ENCODE measurements at places on chromosomes 16 and 17.

DNA sequence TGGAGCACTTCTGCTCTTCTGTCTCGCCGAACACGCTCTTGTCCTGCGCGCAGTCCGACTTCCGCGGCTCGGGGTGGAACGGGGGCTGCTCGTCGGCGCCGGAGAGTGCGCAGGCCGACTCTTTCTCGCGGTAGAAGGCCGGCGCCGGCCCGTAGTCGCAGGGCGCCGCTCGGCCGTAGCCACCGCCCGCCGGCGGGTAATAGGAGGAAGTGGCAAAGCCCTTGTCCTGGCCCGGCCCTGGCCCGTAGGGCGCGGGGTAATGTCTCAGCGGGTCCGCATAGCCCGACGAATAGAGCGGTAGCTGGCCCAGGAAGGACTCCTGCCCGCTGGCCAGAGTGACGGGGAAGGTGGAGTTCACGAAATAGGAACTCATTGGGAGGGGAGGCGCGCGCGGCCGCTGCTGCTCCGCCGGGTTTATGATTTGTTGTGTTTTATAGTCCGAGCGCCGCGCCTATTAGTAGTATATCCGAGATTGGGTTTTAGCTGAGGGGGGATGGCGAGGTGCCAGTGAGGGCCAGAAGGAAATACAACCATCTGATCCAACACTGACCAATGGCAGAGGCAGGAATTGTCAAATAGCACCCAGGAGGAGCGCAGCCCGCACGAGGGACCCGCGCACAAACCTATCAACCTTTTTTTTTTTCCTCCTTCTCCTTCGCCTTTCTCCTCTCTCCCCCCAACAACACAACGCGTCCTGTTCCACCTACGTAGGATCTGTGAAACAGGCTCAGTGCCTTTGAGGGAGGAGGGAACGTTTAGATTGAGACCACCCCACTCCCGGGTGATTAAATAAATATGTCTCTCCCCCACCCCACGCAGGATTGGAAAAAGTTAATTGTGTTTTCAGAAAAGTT, 4.4 kb upstream of the HOXB5 start:
- no peak for DNase-seq

DNA sequence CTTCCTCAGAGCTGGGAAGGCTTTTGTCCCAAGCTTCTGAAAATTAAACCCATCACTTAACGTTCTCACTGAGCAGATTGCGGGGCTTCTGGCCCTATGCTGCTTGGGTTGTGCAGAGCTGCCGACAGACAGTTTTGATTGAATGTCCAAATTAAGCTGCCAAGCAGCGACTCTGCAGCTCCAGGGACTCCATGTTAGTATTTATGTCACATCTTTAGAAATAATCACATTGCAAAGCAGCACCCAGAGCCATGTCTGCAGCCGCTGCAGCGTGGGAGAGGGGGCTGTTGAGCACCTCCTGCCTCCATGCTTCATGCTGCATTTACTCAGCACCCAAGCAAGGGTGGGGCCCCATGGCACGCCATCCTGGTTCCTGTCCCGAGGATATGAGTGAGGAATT, 178.2 kb upstream of the CACNG3 start:
- DNase-seq: no peak

DNA sequence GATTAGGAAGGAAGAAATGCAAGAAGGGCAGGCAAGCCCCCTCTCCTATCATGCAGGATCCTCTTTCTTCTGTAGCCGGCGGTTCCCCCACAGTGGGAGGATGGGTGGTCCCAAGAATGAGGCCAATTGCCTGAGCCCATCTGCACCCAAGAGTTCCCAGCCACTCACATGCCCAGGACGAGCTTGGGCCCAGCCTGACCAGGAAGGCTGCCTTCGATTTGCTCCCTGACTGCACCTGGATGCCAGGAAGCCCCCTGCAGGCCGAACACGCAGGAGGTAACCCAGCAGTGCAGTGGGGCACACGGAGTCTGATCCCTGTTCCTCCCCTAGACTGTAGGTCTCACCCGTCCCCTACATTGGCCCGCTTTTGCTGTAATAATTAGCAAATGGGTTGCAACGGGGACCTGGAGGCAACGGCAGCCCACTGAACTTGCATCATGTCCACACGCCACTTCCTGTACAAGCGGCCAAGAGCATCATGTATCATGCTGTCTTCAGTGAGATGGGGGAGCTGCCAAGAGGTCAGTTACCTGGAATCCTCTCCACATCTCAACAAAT, 67.5 kb downstream of the AMFR start:
- no peak for DNase-seq

DNA sequence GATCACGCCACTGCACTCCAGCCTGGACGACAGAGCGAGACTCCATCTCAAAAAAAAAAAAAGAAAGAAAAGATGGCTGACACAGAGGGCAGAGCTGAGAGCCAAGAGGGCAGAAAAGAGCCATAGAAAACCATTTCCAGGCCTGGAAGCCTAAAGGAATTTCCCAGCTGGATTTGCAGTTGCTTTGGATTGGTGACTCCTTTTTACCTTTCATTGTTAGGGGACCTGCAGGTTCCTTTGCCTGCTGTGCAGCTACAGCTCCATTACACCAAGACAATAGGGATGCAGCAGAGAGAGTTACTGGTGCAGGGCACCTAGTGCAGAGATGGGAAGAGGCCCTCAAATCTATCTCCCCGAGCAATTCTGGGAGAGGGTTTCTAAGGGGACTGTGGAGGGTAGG, 18.4 kb downstream of the ZNF668 start:
- no peak for DNase-seq

DNA sequence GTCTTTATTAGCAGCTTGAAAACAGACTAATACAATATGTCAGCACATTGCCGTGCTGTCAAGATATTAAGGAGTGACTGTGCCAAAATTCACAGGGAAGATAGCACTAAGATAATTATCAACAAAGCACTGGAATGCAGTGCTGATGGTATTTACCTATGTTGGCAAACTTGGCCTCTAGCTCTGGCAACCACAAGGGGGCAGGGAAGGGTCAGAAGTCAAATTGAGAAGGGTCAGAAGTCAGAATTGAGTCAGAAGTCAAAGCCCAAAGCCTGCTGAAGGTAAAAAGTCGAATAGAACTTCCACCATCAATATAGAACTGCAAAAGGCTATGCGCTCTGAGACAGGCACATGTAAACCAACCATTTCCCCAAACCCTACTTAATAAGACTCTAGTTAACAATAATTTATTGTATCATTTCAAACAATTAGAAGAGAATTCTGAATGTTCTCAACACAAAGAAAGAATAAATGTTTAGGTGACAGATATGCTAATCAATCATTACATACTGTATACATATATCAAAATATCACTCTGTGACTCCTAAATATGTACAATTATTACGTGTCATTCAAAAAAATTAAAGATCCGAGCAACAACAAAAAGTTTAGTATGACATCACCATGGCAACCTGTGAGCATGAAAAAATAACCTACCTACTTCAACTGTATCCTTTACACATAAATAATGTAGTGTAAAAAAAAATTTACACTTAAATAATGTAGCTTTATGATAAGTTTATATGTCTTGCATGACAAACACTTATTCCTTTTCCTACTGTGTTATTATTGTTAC, 916.1 kb downstream of the KCNJ2 start:
- no peak for DNase-seq

- no peak for DNase-seq
Observed at GRCh38 chr16:12416136-12416787, 387.4 kb downstream of the CPPED1 start.

DNA sequence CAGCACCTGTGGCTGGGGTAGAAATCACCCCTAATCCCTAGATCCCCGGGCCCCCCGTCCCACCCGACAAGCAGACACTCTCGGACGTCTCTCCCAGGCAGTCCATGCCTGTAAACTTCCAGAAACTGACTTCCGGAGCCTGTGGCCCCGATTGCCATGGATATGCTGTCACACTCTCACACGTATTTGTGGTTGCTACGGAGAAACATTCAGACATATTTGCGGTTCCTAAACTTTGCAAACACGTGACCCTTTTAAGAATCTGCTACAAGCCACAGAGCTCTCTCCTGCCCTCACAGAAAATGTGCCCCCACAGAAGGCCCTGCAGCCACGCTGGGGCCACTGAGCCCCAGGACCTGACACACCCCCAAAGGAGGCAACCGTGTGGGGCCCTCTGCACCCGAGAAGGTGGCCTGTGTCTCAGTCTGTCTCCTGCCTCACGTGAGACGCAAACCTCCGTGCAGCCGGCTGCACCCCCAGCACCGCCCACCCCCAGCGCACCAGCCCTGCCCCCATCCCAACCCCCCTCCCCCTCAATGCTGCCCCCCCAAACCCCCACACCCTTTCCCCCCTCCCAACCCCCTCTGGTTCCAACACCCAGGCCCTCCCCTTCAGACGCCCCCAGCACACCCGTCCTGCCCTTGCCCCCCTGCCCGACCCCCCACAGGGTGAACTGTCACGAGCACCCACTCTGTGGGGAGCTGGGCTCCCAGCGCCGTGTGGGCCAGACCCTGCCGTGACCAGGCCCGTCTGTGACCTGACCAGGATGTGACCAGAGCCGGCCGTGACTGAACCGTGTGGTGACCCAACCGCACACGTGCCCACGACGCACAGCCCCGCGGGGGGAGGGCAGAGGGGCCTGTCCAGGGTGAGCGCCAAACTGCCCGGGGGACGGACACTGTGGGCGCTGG, 66.3 kb upstream of the METRNL start:
- DNase-seq: no peak

- no peak for DNase-seq
Observed at GRCh38 chr16:57115514-57116182, 23.3 kb downstream of the CPNE2 start.

DNA sequence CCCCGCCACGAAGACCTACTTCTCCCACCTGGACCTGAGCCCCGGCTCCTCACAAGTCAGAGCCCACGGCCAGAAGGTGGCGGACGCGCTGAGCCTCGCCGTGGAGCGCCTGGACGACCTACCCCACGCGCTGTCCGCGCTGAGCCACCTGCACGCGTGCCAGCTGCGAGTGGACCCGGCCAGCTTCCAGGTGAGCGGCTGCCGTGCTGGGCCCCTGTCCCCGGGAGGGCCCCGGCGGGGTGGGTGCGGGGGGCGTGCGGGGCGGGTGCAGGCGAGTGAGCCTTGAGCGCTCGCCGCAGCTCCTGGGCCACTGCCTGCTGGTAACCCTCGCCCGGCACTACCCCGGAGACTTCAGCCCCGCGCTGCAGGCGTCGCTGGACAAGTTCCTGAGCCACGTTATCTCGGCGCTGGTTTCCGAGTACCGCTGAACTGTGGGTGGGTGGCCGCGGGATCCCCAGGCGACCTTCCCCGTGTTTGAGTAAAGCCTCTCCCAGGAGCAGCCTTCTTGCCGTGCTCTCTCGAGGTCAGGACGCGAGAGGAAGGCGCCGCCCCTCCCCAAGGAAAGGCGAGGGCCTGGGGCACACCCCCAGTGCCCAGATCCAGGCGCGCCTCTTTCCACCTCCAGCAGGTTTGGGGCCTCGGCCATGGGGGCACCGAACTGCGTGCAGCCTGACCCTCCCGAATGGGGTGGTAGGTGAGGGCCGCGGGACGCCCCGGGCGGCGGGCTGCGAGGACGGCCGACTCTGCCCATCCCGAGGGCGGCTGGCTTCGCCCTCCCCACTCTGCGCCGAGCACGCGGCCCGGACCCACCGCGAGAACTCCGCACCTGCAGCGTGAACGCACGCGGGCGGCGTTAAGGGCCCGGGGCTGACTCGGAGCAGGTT, 664 bp downstream of the HBQ1 start:
- peak; percentile 82 for DNase-seq

DNA sequence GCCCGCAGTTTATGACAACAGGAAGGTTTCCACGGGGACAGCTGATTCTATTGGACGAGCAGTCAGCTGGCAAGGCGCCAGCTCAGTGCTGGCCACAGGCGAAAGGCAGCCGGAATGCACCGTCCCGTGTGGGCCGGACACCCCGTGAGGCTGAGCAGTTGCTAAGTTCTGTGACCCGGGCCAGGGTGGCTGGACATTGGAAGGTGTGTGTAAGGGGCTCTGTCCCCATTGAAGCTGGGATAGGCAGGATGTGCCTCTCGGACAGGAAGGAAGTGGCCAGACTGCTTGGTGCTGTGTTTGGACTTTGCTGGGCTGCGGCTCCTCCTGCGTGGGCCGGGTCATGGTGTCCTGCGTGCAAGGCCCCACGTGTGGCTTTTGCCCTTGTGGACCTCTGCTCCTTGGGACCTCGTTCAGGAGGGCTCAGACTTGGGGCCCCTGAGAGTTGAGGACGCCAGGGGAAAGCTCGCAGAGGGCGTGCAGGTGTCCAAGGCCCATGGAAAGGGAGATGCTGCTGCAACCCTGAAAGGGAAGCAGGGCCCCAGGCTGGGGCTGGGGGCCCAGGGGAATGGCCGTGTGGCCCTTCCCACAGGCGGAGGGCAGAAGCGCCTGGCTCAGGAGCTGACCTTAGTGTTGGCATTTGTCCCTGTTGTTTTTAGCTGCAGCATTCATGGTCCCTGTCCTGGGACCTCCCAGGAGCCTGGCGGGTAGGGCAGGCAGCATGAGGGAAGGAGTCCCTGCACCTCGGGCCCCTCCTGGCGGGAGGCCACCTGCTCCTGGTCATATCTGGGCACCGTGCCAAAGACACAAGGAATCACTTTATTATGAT, 10.0 kb downstream of the BAIAP2 start:
- DNase-seq: no peak

DNA sequence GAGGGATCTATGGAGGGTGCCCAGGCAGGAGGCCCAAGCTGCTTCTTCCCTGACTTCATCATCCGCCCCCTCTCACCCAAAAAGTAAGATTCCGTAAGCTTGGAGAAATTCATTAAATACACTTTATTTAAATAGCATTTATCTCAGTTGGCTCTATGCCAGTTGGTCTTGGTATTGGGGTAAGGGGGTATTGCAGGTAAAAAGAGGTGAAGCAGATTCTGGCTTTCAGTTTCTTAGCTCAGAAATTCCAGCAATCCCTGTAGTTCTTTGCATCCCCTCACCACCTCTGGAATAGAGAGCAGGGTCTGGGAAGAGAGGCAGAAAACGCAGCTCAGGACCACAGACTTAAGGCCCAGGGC, 750 bp upstream of the ALDOC start:
- no peak for DNase-seq

- no peak for DNase-seq
Observed at GRCh38 chr16:20336955-20337354, 9.6 kb upstream of the GP2 start.

DNA sequence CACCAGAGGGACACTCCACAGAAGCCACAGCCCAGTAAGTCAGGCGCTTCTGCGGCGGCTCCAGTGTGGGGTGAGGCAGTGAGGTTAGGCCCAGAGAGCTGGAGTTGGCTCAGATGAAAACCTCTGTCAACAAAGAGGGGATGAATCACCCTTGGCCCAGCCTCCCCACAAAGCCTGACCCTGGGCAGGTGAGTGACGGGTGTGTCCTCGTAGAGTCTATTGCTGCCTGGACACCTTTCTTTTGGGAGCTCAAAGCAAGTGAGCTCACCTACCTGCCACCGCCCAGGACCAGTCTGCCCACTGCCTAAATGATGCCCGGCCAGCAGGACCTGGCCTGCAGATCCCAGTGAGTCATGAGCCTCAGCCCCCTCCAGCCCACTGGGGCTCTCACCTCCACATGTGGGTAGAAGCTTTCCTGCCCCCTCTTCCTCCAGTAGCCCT, 24.9 kb upstream of the DBNDD1 start:
- no peak for DNase-seq

GRCh38 chr16:57992084-57992483, 8.4 kb downstream of the ZNF319 start:
- no peak for DNase-seq

- DNase-seq: no peak
Observed at GRCh38 chr16:14278749-14279148, 207.6 kb downstream of the MRTFB start.

- no peak for DNase-seq
Observed at GRCh38 chr17:10843811-10844210, 5.9 kb upstream of the PIRT start.

- no peak for DNase-seq
Observed at GRCh38 chr17:66638707-66639479, 196.0 kb upstream of the CACNG5 start.
